Activated CD4-positive, alpha-beta T cell treated with anti-CD3 and anti-CD28 coated beads, Interleukin-2, amount 50 U/mL, for 1 hour (primary cell): ENCODE measurements at places on chromosomes 11 and 22.

GRCh38 chr11:119427279-119427678 is 4.3 kb upstream of the THY1 start:
- no peak for DNase-seq

- DNase-seq = no peak
Observed at GRCh38 chr11:97364047-97364446, 974.2 kb downstream of the JRKL start.

DNA sequence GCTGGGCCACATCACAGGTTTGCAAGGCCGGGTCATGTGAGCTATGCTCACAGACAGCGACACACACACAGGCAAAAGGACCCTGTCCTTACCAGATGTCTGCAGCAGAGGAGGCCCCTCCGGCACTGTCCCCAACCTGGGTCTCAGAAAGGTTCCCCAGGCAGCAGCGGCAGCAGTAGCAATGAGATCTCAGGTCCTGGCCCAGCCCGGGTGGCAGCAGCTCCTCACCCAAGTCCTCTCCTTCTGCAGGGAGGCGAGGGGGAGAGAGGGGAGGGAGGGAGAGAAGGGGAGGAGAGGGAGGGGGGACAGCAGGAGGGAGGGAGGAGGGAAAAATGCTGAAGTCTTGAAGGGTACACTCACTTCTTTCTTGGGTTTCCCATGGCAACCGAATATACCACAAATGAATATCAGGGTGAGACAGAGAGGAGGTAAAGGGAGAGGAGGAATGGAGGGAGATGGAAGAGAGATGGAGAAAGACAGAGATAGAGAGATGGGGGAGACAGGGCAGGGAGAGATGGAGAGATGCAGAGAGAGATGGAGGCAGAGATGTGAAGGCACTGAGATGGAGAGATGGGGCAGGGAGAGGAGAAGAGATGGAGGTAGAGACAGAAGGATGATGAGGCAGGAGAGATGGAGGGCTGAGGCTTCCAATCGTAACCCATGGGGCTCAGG is 9.5 kb downstream of the ELFN2 start:
- DNase-seq = no peak

DNA sequence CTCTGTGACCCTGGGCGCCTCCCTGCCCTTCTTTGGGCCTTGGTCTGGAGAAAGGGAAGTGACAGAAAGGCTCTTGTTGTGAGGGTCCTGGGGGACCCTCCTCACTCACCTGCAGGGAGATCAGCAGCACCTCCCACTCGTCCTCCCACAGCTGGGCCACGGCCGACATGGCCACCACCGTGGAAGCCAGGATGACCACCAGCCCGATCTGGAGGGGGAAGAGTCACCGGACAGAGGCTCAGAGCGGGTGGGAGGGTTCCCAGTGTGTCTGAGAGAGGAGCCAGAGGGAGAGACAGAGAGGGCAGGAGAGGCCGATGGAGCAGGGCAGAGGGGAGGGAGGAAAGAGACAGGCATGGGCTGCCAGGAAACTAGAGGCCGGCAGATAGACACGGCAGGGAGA is 16.8 kb upstream of the KLHL35 start:
- DNase-seq = no peak

DNA sequence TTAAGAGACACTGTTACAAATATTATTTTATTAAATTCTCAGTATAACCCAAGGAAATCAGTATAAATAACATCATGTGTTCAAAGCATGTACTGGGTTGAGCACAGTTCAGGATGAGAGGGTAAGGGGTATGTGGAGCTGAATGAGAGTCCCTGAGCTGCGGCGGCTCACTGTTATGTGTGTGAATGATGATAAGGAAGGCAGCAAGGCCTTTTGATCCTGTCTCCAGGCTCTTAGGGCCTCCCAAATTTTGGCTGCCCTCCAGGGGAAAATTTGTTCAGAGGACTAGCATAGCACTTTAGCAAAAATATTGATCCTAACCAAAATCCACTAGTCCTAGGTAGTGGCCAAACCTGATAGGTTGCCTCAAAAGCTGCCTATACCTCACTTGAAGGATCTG is 86.1 kb upstream of the SPON1 start:
- DNase-seq = no peak
